ENCODE measurements at places on chromosomes 5 and 9.

- peak; percentile 20 for DNase-seq
Measured at GRCh38 chr5:97181856-97182545, 1.0 kb downstream of the RIOK2 start.

DNA sequence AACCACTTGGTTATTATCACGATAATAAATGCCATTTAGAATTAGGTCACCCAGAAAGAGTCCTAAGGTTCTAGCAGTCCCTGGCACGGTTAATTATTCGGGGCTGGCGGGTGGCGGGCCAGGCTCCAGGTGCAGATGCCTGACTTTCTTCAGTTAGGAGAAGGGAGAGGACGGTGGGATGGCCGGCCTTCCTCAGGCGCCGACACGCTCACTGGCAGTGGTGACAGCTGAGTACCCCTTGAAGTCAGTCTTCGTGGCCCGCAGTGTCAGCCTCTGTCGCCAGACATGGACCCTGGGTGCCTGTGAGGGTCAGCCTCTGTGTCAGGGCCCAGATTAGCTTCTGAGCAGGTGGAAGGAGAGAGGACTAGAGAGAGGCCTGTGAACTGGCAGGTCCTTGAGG, 21.1 kb upstream of the EXOC3 start:
- DNase-seq: no peak

- no peak for DNase-seq
Measured at GRCh38 chr9:106130374-106130773, 436.0 kb downstream of the TMEM38B start.

DNA sequence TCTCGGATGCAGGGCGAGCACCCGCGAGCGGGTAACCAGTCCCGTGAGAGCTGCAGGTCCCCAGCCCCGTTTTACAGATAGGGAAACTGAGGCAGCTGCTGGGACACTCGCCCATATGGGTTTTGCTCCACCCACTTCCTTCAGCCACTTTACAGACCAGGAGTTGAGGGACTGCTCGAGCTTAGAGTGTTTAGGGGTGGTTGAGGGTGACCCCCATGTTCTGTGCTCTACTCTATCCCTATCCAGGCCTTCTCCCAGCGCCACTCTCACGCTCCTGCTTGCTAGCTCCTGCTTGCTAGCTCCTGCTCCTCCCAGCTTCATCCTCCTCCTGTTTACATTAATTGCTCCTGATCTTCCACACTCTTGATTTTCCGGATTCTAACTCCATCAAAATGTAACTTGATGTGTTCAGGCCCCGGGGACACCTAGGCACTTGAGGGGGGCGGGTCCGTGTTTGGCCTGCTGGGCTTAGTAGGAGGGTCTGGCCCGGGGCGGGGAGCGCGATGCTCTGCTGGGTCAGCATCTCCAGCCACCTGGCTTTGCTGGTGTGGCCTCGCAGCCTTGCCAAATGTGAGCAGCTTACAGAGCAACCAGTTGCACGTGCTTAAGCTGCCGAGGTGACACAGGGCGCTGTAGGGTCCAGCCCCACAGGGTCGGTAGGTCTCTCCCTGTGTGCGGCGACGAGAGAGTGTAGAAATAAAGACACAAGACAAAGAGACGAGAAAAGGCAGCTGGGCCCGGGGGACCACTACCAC, 1.5 kb upstream of the PTGES2 start:
- DNase-seq: no peak

DNA sequence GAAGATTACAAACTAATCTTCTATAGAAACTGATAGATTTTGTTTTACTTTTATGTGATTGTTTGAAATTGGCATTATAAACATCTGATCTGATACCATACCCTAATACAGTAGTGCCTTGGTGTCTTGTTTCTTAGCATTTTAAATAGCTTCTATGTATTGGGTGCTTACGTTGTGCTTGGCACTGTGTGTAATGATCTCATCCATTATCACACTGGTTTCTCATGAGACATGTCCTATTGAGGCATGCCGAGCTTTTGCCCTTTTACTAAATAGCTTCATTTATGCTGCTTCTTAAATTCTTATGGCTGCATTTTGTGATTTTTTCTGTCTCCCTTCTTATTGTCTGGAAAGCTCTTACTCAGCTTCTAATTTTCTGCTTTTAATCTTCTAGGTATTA, 48.2 kb upstream of the TLR4 start:
- DNase-seq: no peak

- DNase-seq: no peak
Measured at GRCh38 chr5:200985-201384, 9.7 kb downstream of the LRRC14B start.

DNA sequence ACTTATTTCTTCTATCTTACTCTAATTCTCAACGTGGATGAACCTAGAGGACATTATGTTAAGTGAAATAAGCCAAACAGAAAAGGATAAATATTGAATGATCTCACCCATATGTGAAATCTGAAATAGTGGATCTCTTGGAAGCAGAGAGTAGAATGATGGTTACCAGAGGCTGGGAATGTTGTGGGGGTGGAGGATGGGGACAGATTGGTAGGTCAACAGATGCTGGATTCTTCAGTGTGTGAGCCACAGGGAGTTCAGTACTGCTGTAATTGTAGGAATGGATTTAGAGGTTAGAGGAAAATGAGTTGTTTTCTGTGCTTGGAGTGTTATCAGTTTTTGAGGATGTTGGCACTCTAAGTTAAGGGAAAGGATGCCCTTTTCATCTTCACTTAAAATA, 190.6 kb downstream of the FBXL7 start:
- no peak for DNase-seq

DNA sequence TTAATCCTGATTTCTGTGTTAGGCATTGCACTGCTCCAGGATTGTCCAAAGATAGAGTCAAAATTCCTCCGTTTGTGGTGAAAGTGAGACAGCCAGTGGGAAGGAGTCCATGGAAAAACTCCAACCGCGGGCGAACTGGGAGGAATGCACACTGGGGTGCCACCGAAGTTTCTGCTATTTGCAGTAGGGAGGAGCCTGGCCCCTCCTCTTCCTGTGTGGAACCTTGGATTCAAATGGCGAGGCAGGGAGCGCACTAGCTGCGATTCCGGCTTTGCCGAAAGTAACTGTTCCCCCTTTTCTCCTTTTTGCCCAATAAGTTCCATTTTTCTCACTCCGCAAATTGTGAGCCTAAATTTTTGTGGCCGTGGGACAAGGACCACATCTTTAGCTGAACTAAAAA, 9.3 kb downstream of the BAAT start:
- DNase-seq: no peak

DNA sequence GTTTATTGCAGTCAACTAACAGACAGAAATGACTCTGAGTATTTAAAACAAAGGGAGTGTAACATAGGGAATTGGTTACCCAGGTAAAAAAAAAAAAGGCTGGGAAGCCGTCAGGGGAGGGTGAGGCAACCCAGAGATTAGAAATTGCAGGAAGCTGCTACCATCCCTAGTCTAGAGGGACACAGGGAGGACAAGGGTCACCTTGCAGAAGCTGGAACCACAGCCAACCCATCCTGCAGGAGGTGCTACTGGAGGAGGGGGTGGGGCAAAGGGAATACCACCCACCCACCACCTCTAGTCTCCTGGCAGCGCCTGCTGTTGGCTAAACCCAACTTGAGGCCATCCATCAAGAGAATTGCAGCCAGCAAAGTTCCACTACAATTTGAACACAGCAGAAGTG, 6.5 kb downstream of the CAST start:
- DNase-seq: no peak

DNA sequence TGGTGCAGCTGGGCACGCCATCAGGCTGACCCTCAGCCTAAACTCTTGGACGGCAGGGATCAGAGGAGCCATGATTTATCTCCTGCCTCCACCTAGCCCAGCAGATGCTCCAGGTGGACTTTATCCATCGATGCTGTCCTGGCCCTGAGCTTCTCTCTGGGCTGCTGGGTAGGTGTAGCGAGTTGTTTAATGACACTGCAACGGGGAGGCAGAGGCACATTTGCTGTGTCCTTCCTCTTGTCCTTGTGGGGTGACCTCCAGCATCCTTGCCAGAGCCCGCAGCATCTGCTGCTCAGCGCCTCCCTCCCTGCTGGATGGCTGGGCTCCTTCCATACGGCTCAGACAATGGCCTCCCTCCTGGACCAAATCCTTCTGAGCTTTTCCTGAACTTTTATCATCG, 103.1 kb upstream of the IRX4 start:
- no peak for DNase-seq

DNA sequence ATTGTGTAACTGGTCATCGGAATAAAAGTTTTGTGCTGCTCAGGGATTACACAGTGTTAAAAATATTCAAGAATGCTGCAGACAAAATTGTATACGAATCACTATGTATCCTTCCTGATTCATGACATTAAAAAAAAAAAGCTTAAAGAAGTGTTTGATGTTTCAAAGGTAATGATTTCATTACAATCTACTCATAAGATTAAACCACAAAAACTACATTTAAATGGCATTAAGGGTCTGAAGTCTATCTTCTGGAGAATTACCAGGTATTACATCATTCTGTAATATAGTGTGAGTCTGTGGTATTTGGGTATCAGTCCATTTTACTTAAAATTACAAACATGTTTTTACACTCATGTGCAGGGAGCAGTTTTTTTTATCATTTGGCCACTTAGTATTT, 324.4 kb downstream of the NDUFS4 start:
- DNase-seq: no peak

GRCh38 chr9:2427120-2427891, 194.3 kb upstream of the VLDLR start:
- no peak for DNase-seq

GRCh38 chr9:71632776-71633175, 135.5 kb downstream of the CEMIP2 start:
- no peak for DNase-seq

DNA sequence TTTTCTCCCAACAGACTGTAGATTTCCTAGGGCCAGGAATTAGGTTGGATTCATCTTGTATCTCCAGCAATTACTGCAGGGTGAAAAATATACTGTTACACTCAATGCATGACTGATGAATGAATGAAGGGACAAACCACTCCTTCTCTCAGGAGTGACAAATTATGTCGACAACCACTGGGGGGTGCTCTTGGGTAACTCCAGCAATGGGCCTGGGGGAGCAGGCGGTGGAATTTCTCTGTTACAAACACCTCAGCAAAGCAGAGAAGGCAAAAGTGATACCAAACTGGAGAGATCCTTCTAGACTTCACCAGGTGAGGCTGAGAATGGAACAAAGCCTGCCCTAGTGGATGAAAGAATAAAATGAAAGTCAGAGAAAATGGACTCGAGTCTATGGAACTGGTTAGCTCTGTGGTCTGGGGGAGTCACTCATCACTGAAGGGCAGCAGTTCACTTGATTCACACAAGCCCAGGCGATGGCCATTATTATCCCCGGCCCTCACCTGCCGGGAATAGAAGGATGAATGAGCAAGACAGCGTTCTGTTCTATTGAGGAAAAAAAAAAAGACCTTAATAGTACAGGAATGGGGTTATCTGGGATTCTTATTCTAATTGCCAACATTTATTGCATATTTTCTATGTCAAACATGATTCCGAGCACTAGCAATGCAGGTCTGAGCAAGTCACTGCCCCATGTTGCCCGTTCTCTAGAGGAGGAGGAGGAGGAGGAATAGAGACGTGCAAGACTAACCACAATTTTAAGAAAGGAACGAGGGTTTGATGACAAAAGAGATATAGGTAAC, 341.1 kb downstream of the ASTN2 start:
- no peak for DNase-seq

DNA sequence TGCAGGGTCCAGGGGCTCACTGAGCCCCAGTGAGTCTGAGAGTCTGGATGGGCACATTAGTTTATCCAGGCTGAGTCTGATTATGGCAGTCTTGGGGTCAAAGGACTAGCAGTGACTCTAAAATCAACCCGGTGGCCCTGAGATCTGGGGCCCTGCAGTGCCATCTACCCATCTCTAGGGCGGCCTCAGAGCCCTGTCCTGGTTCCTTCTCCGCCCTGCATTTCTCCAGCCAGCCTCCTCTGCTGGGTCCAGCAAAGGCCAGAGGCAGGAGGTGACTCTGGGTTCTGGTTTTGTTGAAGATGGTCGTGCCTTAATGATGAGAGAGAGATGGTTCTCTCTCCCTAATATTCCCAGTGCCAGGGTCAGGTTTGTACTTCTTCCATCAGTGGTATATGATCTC, 15.0 kb downstream of the DCANP1 start:
- no peak for DNase-seq

DNA sequence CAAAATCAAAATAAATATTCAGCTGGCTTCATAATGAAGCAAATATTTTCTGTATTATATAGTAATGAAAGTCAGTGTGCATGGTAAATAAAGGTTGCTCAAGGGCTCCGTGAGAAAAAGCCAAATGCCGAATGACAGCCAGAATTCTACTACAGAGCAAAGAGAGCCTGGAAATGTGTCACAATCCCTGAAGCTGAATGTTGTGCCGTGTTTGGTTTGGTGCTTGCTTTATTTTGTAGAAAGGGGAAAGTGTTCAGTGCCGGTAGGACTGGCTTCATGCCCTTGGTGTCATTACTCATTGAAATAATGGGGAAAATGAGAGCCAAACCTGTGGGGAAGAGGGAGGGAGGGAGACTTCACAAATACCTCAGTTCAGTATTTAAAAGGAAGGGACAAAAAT, 26.8 kb upstream of the ADAMTSL1 start:
- no peak for DNase-seq

DNA sequence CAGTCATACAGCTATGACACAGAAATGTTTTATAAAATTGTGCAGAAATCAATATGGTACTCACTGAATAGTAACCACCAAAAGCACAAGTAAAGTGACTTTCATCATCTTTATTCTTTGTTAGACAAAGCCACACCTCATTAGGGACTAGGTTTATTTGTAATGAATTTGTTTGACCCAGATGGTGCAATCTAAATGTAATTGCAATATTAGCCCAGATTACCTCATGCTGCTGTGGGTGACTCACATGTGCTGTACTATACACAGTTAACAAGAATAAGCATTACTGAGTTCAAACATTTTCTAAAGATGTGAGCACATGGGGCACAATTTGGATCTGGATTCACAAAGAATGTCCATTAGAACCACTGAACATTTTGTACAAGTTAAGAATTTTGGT, 759.3 kb upstream of the TYRP1 start:
- DNase-seq: no peak

- DNase-seq: peak; percentile 72
Measured at GRCh38 chr9:18393340-18394130, 80.4 kb upstream of the ADAMTSL1 start.

DNA sequence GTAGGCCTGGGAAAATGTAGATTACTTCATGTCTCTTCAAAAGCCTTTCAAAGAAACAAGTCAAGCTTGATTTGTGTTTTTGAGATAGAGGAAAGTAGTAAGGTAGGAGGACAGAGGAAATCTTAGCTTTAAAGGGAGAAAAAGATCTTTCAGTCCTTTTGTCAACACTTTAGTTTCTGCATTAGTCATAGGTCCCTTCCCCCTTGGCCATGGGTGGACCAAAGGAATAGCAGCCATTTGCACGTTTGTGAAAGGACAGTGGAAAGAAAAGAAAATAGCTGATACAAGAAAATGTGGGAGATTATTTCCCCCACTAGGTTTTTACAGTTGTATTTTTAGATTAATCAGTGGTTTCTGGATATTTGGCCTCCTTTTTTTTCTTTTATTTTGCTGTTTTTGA, 121.9 kb upstream of the GRHPR start:
- peak; percentile 21 for DNase-seq

- no peak for DNase-seq
Measured at GRCh38 chr9:132046456-132046855, 33.2 kb downstream of the MED27 start.
